Dermis blood vessel endothelial cell (primary cell): ENCODE measurements at places on chromosomes 3 and 15.
A peak's percentile ranks its signal among the peaks of the same experiment; 100 is the strongest.

- no peak for DNase-seq
These were observed 50.0 kb upstream of the SECISBP2L start for GRCh38 chr15:49096090-49096750.

GRCh38 chr3:59313365-59313764, 263.5 kb upstream of the CFAP20DC start:
- DNase-seq, result no peak

DNA sequence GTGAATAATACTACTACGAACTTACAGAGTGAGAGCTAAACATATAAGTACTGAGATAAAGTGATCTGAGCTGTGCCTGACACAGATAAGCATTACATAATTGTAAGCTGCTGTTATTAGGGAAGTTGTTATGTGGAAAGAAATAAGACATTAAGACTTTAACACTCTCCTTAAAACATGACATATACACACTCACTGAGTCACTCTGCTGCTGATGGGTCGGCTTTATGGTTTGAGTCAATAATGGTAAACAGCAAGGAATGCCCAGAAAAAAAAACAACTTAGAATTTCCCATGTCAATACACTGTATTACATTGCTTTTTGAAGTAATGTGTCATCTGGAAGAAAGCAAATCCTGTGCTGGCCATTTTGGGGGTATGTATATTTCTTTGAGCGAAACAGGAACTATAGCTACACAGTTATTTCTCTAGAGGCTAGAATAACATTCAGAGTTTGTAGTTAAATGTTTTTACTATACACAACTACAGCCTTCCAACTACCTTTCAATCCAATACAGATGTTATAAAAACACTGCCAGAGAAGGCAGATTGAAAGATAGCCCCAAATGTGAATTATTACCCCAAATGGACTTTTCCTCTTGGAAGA, 22.8 kb upstream of the SPRED1 start:
- DNase-seq, result no peak

GRCh38 chr3:50339485-50340146, 1.0 kb downstream of the RASSF1 start:
- DNase-seq, result no peak

DNA sequence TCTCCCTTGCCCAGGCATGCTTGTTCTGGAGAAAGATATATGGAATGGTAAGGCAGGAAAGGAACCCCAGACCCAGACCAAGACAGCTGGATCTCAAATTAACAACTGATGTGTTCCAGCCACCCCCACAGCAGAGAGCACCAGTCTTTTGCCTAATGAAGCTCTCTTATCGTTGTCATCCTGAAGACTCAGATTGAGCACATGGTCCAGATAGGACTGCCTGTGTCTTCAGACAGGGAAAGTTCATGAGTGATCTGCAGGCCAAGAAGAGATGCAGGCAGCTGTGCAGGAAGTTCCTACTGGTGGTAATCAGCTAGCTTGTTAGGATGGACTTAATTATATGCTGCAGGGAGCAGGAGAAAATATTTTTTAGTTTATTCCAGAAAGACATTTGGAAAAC, 53.3 kb downstream of the PPP2R3A start:
- DNase-seq, result peak; percentile 3

GRCh38 chr3:124229420-124229819, 237.5 kb upstream of the ROPN1 start:
- no peak for DNase-seq

DNA sequence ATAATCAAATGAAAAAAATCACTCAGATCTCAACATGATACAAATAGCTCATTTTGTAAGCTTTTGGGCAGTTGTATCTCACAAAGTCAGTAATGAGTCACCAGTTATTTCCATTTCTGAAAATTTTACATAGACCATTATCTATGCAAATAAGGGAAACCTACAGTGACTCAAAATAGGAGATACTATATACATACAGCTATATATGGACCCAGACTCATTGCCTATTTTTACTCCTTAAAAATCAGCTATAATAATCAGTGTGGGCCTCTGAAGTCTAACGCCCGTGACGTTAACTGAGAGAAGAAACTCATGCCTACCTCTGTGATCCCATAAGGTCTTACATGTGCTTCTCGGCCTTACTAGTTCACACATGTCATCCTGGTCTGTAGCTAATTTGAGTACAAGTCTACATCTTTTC, 31.6 kb downstream of the LRIG1 start:
- no peak for DNase-seq

GRCh38 chr3:48662145-48662752, 437 bp downstream of the CELSR3 start:
- DNase-seq, result no peak

DNA sequence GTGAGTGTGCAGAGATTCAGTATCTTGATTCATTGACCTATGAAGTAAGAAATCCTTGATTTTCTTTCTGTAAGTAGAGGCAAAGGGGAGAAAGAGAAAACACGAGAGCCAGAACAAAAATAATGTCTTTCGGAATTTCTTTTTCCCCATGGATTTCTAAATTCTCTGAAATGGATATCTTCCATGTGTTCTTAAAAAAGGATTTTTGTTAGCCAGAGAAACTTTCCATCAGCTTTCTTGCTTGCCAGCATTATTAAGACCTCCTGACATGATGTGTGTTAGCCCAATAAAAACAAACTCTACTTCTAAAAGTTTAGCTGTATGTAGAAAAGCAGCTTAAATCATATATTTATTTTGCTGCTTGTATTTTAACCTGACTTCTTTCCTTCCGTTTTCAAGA, 122.3 kb upstream of the AADACL2 start:
- DNase-seq, result no peak

GRCh38 chr15:68259883-68260282, 17.7 kb upstream of the FEM1B start:
- no peak for DNase-seq

DNA sequence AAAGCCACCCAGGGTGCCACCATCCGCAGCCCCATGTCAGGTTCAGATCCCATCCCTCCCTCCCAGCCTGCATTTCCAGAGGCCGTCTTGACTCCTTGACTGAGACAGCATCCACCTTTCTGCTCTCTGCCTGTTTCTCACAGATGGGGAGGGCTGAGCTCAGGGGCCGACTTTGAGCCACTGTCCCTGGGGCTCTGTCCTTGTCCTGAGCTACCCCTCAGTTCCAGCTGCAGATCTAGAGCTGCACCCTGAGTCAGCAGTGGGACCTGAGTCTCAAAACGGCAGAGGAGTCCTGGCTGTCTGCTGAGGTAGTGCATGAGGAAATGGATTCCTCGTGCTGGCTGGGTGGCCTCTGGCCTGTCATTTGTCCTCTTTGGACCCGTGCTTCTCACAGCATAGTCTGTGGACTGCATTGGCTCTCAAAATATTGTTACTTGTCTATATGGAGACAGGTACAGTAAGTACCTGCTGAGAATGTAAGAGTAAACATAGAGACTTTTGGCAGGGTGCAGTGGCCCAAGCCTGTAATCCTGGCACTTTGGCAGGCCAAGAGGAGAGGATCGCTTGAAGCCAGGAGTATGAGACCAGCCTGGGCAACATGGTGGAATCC, 22.3 kb downstream of the RPLP1 start:
- DNase-seq, result peak; percentile 35

DNA sequence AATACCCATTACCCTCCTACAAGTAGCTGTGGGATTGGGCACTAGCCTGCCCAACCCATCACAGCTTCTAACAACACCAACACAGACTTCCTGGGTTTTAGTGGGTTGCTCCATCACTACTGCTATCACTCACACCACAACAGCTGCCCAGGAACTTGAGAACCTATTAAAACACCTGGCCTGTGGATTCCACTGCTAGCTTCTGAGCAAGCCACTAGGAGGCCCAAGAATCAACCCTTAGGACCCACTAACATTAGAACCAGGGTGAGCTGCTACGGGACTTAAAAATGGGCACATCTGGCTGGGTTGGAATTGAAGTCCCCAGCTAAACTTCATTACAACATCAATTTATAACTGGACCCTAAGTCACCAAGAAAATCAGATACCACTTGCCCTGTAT, 113.2 kb upstream of the TP63 start:
- no peak for DNase-seq

DNA sequence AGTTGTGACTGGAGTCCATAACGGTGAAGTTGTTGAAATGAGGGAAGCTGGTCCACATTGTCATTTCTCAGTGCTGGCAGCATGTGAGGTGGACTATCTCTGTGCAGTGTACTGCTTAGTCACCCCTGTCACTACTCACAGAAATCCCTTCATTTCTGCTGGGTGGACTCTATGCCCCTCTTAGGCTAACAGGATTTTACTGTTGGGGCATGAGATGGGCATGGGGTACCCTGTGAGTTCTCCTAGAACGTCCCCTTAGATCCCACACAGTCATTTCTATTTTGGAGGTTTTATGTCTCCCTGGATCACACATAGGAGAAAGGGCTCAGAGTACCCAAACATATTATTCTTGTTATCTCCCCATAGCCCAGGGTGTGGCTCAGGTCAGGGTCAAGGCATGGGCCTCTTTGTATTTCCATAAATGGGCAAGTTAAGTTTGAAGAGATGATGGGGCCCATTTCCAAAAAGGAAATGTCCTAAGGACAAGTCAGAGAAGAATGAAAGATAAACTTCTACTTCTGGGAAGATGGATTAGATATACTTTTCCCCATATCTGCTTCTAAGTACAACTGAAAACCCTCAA, 15.2 kb downstream of the P2RY1 start:
- no peak for DNase-seq
